Stomach (tissue), 19 donors: ENCODE measurements at places on chromosomes 3 and 15. TPM values are rescaled to one million over a fixed set of nuclear protein-coding genes. Genes with fewer than 3 reads are reported as not detected.

- peaks cover 87% of the 10 kb centered on the region for H3K36me3 ChIP-seq
- no peak overlapping the region for H3K4me3 ChIP-seq
- no peaks in the 10 kb centered on the region for H3K27me3 ChIP-seq
- peak overlapping the region; percentile 8 for H3K27ac ChIP-seq
These were observed 59.5 kb downstream of the MLH1 start for GRCh38 chr3:37052860-37053259.

- peak overlapping the region; percentile 58 for H3K27ac ChIP-seq
- peaks cover 30% of the 10 kb centered on the region for H3K4me1 ChIP-seq
- no peaks in the 10 kb centered on the region for H3K36me3 ChIP-seq
- H3K4me3 ChIP-seq, result no peak overlapping the region
These were observed 101.6 kb downstream of the MAGI1 start for GRCh38 chr3:65936908-65937638.

GRCh38 chr3:143309705-143310104 lies 190.1 kb downstream of the CHST2 start:
- no peaks in the 10 kb centered on the region for H3K36me3 ChIP-seq
- H3K4me1 ChIP-seq, result no peaks in the 10 kb centered on the region
- H3K4me3 ChIP-seq, result no peak overlapping the region
- no peaks in the 10 kb centered on the region for H3K27me3 ChIP-seq
- H3K27ac ChIP-seq, result no peak overlapping the region

DNA sequence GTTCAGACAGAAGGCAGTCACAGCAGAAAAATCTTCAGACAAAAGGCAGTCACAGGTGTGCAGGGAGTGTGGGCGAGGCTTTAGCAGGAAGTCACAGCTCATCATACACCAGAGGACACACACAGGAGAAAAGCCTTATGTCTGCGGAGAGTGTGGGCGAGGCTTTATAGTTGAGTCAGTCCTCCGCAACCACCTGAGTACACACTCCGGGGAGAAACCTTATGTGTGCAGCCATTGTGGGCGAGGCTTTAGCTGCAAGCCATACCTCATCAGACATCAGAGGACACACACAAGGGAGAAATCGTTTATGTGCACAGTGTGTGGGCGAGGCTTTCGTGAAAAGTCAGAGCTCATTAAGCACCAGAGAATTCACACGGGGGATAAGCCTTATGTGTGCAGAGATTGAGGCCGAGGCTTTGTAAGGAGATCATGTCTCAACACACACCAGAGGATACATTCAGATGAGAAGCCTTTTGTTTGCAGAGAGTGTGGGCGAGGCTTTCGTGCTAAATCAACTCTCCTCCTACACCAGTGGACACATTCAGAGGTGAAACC lies 27.6 kb downstream of the ZNF589 start:
- peak overlapping the region; percentile 68 for H3K27ac ChIP-seq
- H3K4me1 ChIP-seq, result peaks cover 10% of the 10 kb centered on the region
- peaks cover 4% of the 10 kb centered on the region for H3K36me3 ChIP-seq

GRCh38 chr3:190385731-190386688 lies 2.0 kb upstream of the CLDN16 start:
- no peaks in the 10 kb centered on the region for H3K36me3 ChIP-seq
- H3K4me3 ChIP-seq, result no peak overlapping the region
- no peak overlapping the region for H3K27ac ChIP-seq
- H3K4me1 ChIP-seq, result no peaks in the 10 kb centered on the region

- DNase-seq, result peak; percentile 64
- H3K27me3 ChIP-seq, result no peaks in the 10 kb centered on the region
- no peak overlapping the region for H3K4me3 ChIP-seq
- H3K27ac ChIP-seq, result no peak overlapping the region
- H3K4me1 ChIP-seq, result no peaks in the 10 kb centered on the region
- peaks cover 4% of the 10 kb centered on the region for H3K36me3 ChIP-seq
These were observed 35.7 kb downstream of the MGA start for GRCh38 chr15:41695750-41696436.

DNA sequence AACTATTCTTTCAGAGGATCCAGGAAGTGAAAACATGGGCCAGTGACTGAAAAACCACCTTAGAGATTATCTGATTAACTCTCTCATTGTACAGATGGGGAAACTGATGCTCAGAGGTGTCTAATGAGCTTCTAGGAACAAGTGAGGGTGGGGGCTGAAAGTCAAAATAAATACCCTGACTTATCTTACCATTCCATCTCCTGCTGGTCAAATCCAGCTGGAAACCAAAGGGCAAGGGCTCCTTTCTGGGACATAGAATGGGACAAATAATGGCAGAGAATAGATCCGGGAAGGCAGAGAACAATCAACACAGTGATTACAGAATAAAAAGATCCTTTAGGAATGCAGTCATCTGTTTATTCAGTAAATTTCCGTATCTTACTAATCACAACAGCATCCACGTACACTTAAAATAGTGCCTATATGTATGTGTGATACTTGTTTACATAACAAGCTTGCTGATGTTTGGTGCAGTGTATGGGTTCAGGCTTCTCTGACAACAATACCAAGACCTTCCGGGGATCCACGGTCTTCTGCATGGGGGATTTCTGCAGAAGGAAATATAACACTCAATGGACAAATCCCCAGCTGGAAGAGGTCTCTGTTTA lies 173.2 kb downstream of the THSD4 start:
- H3K4me3 ChIP-seq, result no peak overlapping the region
- H3K27ac ChIP-seq, result no peak overlapping the region
- H3K27me3 ChIP-seq, result no peaks in the 10 kb centered on the region
- H3K4me1 ChIP-seq, result no peaks in the 10 kb centered on the region

DNA sequence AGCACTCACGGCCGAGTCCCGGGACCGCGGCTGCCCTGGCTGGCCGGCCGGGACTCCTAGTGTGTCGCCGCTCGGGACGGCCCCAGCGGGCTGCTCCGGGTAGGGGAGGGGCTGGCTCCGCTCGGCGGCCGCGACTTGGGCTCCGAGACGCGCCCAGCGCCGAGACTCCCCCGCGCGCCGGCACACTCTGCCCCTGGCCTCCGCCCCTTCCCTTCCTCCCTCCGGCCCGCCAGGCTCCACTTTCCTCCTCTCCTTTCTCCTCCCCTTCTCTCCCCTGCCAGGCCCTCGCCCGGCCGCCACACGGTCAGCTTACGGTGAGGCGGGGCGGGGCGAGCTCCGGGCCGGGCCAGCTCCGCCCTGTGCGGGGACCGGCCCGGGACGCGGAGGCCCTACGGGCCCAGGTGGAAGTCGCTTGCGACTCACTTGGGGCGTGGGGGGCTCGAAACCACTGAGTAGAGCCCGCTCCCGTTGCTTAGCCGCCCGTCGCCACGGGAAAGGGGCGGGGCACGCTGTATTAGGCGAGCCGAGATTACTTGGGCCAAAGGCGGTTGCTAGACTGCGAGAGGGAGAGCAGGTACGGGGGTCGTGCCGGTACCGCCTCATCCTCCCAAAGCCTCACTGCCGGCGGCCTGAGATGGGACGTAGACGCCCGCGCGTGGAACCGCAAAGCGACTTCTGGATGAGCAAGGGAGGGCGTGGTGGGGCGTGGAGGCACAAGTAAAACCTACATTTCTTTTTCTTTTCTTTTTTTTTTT lies at the start of gene ITGB5:
TSS of gene ITGB5 (minus strand) at position 189 of the 755 bp plus-strand sequence. CDS start 365 bp downstream, outside the sequence.
- H3K4me3 ChIP-seq, result peak within 1 kb of the TSS; percentile 69
- no peaks in the 10 kb centered on the region for H3K36me3 ChIP-seq
- H3K27ac ChIP-seq, result peak within 1 kb of the TSS; percentile 89
- H3K27me3 ChIP-seq, result no peaks in the 10 kb centered on the region
- H3K4me1 ChIP-seq, result peaks cover 19% of the 10 kb centered on the region

CSTA gene
- total RNA-seq, result not detected

RBPMS2 gene
- 38.8 TPM for total RNA-seq

PRR23E gene
- not detected for total RNA-seq

TPRG1 gene
- 3.6 TPM for total RNA-seq

TTLL3 gene
- total RNA-seq, result 210 TPM
